ENCODE measurements at places on chromosomes 5 and 9. TPM values are rescaled to one million over a fixed set of nuclear protein-coding genes. Genes with fewer than 3 reads are reported as not detected.

The TMEM215 gene
- total RNA-seq, result not detected

The LYSMD3 gene
- total RNA-seq, result 6.9 TPM

The CAPSL gene
- not detected for total RNA-seq

The KCTD16 gene
- total RNA-seq, result 0.28 TPM

The PHF24 gene
- total RNA-seq, result under 0.01 TPM

The ZDHHC11 gene
- 1.3 TPM for total RNA-seq

The CARD9 gene
- under 0.01 TPM for total RNA-seq

The IL9 gene
- not detected for total RNA-seq

The ANKRD31 gene
- 0.09 TPM for total RNA-seq

The C5orf47 gene
- total RNA-seq, result not detected

The NTNG2 gene
- 0.07 TPM for total RNA-seq

The BAAT gene
- 0.05 TPM for total RNA-seq

The TMEM252 gene
- total RNA-seq, result not detected

The SYK gene
- total RNA-seq, result 31.0 TPM

The COL27A1 gene
- total RNA-seq, result 8.5 TPM

The DMRTA1 gene
- 2.4 TPM for total RNA-seq

The PCDHA9 gene
- not detected for total RNA-seq

The FBP1 gene
- total RNA-seq, result 0.21 TPM

The PCDHA4 gene
- total RNA-seq, result 0.42 TPM
